ENCODE measurements at places on chromosomes 6 and 20. TPM values are rescaled to one million over a fixed set of nuclear protein-coding genes. Genes with fewer than 3 reads are reported as not detected.

KIF3B gene
- total RNA-seq = 17.1 TPM

HLA-DQA1 gene
- total RNA-seq = not detected

BTNL2 gene
- total RNA-seq = not detected

SPDEF gene
- 0.07 TPM for total RNA-seq

VSX1 gene
- total RNA-seq = not detected

GRM4 gene
- not detected for total RNA-seq

PLA2G7 gene
- not detected for total RNA-seq

SIGLEC1 gene
- total RNA-seq = not detected

TNF gene
- not detected for total RNA-seq

UNC93A gene
- not detected for total RNA-seq

SYCP2 gene
- total RNA-seq = 0.35 TPM

FGD2 gene
- not detected for total RNA-seq

NKAPL gene
- total RNA-seq = not detected

WFDC5 gene
- not detected for total RNA-seq

CHRNA4 gene
- total RNA-seq = not detected

NKX2-2 gene
- total RNA-seq = 0.13 TPM

CALHM4 gene
- total RNA-seq = not detected

LGSN gene
- not detected for total RNA-seq

JPH2 gene
- total RNA-seq = 0.53 TPM

EPB41L1 gene
- total RNA-seq = 19.8 TPM

CRIP3 gene
- not detected for total RNA-seq

C20orf202 gene
- not detected for total RNA-seq

KIF6 gene
- 2.9 TPM for total RNA-seq

RIPK1 gene
- 17.2 TPM for total RNA-seq

BPIFB4 gene
- total RNA-seq = not detected

OR2B6 gene
- not detected for total RNA-seq

PRSS16 gene
- total RNA-seq = not detected

KCNB1 gene
- total RNA-seq = 0.02 TPM

MAP7 gene
- 2.1 TPM for total RNA-seq

SCRT2 gene
- not detected for total RNA-seq

ARMC2 gene
- total RNA-seq = 0.17 TPM

PHACTR1 gene
- total RNA-seq = 7.8 TPM

TPD52L1 gene
- total RNA-seq = 18.1 TPM

ATAT1 gene
- 6.6 TPM for total RNA-seq

HAO1 gene
- total RNA-seq = not detected

FKBP1C gene
- total RNA-seq = 0.69 TPM

ARFGEF3 gene
- total RNA-seq = 4.1 TPM

CPNE5 gene
- 1.3 TPM for total RNA-seq

GLP1R gene
- total RNA-seq = not detected

GCNT2 gene
- total RNA-seq = 7.3 TPM

WFDC10B gene
- 0.39 TPM for total RNA-seq

COL21A1 gene
- total RNA-seq = 0.10 TPM

HUS1B gene
- 1.5 TPM for total RNA-seq

TBX18 gene
- 5.9 TPM for total RNA-seq

TBXT gene
- not detected for total RNA-seq

CEP43 gene
- total RNA-seq = 21.4 TPM

HLA-DMA gene
- total RNA-seq = 3.4 TPM

RWDD1 gene
- 50.5 TPM for total RNA-seq

FOXF2 gene
- 10.0 TPM for total RNA-seq

PPP1R18 gene
- total RNA-seq = 86.0 TPM

THBD gene
- total RNA-seq = not detected

MAPK13 gene
- total RNA-seq = 0.60 TPM

C20orf141 gene
- total RNA-seq = 0.50 TPM
